ENCODE measurements at places on chromosomes 7 and 10.

DNA sequence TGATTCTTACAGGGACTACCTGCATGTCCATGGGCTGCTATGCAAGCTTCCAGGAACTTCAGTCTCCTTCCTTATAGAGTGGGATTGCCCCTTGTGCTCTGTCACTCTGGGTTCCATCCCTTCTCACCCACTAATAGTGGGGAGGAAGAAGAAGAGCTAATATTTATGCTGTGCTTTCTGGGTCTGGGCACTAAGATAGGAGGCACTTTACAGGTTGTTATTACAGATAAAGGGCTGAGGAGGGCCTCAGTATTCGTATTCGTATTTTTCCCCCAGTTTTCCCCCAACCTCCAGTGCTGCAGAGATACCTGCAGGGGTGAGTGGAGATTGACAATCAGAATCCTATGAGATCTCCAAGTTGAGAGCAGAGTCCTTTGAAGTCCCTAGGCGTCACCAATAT, 14.2 kb downstream of the HK1 start:
- DNase-seq = no peak

DNA sequence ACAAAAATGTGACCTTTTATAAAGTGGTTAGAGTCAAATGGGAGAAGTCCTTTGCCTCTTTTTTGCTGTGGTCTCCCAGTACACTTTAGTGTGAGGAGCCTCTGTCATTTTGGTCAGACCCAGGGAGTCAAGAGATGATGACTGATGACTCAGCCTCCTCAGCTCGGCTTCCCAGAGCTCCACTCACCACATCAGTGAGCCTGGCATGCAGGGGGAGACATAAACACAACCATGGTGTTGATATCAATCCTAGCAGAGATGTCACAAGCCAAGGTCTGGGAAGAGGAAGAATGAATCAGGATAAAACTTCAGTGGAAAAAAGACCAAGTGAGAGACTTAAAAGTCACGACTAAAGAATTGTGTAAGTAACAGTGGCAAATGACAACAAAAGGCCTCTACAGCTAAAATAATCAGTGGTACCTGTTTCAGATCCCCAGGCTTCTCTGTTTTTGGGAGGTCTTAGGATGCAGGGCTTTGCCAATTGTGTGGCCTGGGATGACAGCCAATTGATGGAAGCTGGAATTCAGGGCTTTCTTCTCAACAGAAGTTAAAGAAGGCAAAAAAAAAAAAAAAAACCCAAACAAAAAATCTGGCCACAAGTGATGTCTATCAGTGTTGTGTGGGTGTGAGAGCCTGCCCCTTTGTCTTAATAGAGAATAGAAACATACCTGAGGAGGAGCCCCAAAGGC, 50.2 kb downstream of the TFAM start:
- DNase-seq = peak; percentile 97

DNA sequence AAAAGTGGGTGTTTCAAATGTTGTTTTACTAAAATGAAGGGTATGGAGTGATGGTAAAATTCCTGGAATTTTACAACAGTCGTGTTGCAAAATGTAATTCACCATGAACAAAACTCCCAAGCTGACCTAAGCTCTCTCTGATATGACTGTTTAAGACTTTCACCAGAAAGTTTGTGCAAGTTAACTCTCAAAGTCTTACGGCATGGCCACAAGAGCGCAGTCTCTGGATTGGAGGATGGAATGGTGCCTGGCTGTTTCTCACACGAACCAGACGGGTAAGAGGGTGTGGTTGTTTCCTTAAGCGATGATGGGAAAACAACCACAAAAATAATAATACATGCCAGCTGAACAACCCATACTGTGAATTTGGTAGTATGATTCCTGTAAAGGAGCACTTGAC, 662.5 kb downstream of the KCNMA1 start:
- DNase-seq = no peak

DNA sequence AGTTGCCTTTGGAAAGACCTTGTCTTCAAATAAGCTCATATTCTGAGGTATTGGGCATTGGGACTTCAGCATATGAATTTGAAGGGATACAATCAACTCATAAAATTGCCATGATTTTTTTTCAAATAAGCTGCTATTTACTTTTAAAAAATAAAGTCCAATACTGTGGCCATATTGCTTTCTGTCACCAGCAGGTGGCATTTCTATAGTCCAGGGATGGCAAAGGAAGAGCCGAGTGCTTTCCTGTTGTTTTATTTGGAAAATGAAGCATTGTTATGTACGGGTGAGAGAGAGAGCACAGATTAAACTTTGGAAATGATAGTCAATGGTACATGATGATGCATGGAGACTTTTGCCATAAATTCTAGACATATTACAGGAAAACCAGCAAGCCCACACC, 104.1 kb upstream of the DPP6 start:
- DNase-seq = no peak

DNA sequence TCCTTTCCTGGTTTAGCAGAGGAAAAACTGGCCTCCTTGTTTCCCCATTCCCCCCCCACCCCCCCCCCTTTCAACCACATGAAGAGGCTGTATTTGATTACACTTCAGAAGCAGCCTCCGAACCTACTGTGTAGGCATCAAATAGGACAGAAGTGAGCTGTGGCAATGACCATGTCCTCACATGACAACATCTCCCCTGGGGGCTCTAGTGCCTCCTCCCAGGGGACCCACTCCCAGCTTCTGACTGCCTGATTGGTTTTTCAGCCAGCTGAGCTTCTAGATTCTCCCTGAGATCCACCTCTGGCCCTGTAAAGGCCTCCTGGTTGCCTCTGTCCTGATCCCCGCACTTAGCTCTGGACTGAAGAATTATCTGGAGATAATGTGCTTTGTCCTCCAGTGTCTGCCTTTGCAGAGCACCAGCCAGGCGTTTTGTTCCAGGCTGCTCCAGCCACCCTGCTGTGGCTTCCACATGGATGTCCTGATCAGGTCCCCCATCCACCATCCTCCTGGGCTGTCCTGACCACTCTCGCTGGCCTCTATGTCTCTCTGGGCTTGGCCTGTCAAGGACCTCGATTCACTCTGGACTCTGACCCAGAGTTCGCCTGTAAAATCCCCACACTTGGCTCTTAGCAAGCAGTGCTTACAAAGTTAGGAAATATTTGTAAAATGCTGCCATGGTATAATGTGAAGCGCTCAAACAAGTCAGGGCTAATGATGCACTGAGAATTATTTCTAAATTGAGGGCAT, 42.4 kb upstream of the TOMM7 start:
- peak; percentile 47 for DNase-seq

GRCh38 chr10:68155615-68156210, 46.4 kb downstream of the MYPN start:
- peak; percentile 52 for DNase-seq

- DNase-seq = no peak
Observed at GRCh38 chr7:131657881-131658280, 101.5 kb upstream of the PODXL start.

GRCh38 chr7:90660819-90661218, 64.7 kb downstream of the CDK14 start:
- DNase-seq = no peak

All from ELR (cell line).